HFF-Myc (cell line): ENCODE measurements at places on chromosomes 12 and 14.
A peak's percentile ranks its signal among the peaks of the same experiment; 100 is the strongest.

- DNase-seq: no peak
These were observed 770.5 kb downstream of the MED13L start for GRCh38 chr12:115506822-115507559.

DNA sequence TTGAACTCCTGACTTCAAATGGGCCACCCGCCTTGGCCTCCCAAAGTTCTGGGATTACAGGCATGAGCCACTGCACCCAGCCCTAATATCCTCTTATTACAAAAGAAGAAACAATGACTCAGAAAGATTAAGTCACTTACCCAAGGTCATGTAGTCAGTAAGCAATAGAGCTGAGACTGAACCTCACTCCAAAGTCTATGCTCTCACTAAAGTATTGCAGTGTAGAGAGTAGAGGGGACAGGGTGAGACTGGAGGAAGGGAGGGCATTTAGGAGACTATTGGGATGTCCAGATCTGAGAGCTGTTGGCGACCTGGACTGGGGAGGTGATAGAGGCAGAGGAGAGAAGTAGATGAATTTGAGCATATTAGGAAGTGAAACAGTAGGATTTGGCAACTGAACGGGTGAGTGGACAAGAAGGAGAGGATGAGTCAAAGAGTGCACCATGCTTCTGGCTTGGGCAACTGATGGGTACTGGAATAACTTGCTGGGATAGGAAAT lies 11.8 kb downstream of the P2RX7 start:
- no peak for DNase-seq

DNA sequence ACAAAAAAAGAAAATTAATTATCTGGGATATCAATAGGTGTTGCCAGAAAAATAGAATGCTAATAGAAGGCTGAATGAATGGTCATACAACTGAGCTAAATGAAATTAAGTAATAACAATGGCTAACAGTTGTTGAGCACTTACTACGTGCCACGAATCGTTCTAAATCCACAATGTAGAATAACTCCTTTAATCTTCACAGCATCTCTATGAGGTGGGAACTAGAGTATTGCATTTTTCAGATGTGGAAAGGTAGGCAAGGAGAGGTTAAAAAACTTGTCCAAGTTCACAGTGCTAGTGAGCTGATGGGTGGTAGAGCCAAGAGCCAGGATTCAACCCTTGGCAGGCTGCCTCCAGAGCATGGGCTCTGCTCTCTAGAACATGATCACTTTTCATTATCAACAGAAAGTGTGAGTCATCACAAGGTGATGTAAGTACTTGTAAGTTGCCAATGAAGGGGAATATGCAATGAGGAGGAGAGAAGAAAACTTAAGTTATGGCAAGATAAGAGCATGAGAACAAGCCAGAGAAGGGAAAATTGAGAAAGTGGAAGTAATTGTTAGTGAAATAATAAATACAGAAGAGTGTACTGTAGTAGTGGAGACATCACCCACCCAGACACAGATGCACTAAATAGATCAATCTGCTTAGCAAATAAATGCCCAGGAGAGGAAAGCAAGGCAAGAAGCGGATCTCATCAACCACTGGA lies 122.1 kb downstream of the PRKD1 start:
- peak; percentile 48 for DNase-seq

DNA sequence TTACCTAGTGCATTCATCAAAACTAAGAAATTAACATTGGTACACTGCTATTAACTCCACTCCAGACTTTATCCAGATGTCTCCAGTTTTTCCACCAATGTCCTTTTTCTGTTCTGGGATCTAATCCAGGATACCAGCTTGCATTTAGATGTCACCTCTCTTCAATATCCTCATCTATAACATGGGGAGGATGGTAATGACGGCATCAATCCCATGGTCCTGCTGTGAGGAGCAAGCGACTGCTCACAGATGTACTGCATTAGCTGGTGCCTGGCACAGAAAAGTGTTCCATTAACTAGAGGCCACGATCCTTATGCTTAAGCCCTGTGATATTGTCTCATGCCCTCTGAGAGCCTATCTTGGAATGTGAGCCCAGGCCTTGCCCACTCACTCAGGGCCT lies 53.8 kb downstream of the CALM1 start:
- no peak for DNase-seq

DNA sequence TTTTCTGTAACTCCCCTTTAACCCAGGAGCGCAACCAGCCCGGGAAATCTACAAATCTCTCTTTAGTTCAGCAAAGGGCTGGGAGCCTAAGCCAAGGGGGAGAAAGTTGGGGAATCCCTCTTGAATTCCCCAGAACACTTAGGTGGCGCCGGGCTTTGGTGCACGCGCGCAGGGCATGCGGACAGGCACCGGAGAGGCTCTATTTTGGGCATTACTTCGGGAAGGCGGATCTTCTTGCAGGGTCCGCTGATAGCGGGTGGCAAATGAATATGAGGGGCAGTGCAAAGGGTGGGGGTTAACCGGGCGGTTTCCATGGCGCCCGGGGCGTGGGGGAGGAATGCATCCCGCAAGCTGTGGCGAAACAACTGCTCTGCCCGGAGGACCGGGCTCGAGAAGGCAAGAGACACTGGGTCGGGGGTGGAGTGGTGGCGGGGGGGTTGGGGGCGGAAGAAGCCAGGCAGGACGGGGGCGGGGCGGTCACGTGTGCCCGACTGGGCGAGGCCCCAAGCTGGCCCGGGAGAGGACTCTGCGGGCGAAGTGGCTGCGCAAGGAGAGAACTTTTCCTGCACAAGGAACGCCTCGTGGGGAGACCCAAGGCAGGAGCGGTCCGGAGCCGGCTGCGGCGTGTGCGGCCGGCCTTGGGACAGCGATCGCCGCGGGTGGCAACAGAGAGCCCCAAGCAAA lies at the start of gene FLVCR2:
TSS of gene FLVCR2 (plus strand) at position 519 of the 684 bp plus-strand sequence. CDS start 353 bp downstream, outside the sequence.
- DNase-seq: no peak

GRCh38 chr12:96701856-96702255 lies 205.2 kb upstream of the NEDD1 start:
- DNase-seq: no peak

GRCh38 chr14:102659797-102660196 lies 67.3 kb downstream of the RCOR1 start:
- no peak for DNase-seq

- DNase-seq: peak; percentile 49
These were observed 304.1 kb upstream of the SSTR1 start for GRCh38 chr14:37903343-37904191.

DNA sequence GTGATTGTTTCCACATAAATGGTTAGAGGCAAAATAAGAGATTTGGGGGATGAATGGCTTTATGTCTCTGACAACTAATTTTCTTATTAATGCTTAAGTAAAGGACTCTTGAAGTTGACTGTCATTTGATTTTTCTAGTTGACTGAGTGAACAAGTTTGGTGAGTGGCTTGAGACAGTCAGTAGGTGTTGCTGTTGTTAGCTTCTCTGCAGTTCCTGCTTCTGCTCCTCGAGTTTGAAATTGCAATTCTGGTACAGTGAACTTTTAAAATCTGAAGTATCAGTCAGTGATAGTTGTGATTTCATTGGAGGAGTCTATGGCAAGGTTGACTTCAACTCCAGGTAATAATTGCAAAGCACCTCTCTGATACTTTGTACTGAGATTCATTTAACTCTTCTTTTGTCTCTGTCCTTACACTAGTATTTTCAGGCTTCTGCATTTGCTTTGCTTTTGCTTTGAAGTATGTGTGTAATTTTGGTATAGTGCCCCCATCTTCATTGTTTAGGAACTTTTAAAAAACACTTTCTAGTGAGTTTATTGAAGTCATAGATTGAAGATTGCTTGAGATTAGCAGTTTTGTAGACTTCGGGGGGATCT lies 415.5 kb downstream of the PCNX1 start:
- DNase-seq: peak; percentile 25

- no peak for DNase-seq
These were observed 4.1 kb downstream of the CYP46A1 start for GRCh38 chr14:99688210-99688581.

DNA sequence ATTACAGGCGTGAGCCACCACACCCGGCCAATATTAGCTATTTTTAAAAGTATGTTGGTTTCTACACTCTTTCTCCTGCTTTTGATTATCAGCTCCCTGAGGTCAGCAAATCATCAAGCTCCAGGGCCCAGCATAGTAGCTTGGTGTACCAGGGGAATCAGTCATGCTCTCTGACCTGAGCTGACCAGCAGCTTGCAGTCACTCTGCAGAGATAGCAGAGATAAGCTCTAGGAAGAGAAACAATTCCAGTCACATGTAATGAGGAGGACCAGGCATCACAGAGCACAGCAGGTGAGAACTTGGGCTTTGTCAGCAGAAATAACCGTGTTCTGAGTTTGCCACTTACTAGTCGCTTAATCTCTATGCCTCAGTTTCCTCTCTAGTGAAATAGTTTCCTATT lies 8.5 kb downstream of the PLEKHD1 start:
- DNase-seq: no peak
